ENCODE measurements at places on chromosomes 11 and 22. TPM values are rescaled to one million over a fixed set of nuclear protein-coding genes. Genes with fewer than 3 reads are reported as not detected.

GRCh38 chr11:36719358-36720107 lies 121.5 kb upstream of the RAG2 start:
- H3K4me1 ChIP-seq = no peaks in the 10 kb centered on the region
- no peaks in the 10 kb centered on the region for H3K27me3 ChIP-seq
- no peak overlapping the region for H3K27ac ChIP-seq
- DNase-seq = no peak
- H3K36me3 ChIP-seq = no peaks in the 10 kb centered on the region
- H3K4me3 ChIP-seq = no peak overlapping the region

- no peak overlapping the region for H3K27ac ChIP-seq
- H3K4me3 ChIP-seq = no peak overlapping the region
- H3K27me3 ChIP-seq = no peaks in the 10 kb centered on the region
- DNase-seq = no peak
- peaks cover 43% of the 10 kb centered on the region for H3K4me1 ChIP-seq
Observed at GRCh38 chr22:30286813-30287647, 2.3 kb downstream of the CASTOR1 start.

GRCh38 chr11:125167954-125168835 lies 3.6 kb downstream of the PKNOX2 start:
- no peaks in the 10 kb centered on the region for H3K27me3 ChIP-seq
- H3K36me3 ChIP-seq = no peaks in the 10 kb centered on the region
- H3K4me3 ChIP-seq = no peak overlapping the region
- DNase-seq = no peak
- peaks cover 4% of the 10 kb centered on the region for H3K4me1 ChIP-seq

DNA sequence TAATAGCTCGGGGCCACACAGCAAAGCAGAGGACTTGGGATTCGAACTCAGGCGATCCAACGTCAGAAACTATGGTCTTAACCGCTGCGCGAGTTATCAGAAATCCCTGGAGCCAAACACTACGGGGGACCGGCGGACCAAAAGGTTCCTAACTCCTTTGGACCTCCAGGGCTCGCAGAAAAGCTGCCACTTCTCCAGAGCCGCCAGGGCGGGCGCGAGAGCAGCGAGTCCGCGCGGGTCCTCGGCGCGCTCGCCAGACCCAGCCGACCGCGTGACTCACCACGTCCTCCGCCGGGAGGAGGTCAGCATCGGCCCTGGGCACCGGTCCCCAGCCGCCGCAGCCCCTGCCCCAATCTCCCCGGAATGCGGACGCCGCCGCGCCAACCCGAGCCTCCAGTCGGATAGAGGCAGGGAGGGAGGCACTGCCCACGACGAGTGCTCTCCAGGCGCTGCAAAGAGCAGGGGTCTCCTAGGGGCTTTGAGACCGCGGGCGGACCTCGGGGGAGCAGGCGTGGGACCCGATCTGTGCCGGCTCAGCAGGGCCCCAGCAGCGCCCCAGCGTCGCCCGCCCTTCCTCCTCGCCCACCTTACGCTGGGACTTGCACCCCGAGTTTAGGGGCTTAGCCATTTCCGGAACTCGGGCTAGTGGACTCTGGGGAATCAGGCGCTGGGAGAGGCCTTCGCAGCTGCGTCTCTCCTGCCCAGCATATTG lies 6.2 kb upstream of the ALX4 start:
- no peaks in the 10 kb centered on the region for H3K4me1 ChIP-seq
- H3K4me3 ChIP-seq = no peak overlapping the region
- H3K27me3 ChIP-seq = peaks cover 56% of the 10 kb centered on the region
- no peak for DNase-seq
- H3K27ac ChIP-seq = no peak overlapping the region

- no peaks in the 10 kb centered on the region for H3K36me3 ChIP-seq
- no peak overlapping the region for H3K27ac ChIP-seq
- H3K27me3 ChIP-seq = no peaks in the 10 kb centered on the region
- no peak overlapping the region for H3K4me3 ChIP-seq
- H3K4me1 ChIP-seq = no peaks in the 10 kb centered on the region
- no peak for DNase-seq
Observed at GRCh38 chr11:95268391-95268790, 37.4 kb upstream of the SESN3 start.

GRCh38 chr11:70537576-70538571 lies 139.5 kb downstream of the CTTN start:
- DNase-seq = no peak
- no peak overlapping the region for H3K27ac ChIP-seq
- no peaks in the 10 kb centered on the region for H3K36me3 ChIP-seq
- no peak overlapping the region for H3K4me3 ChIP-seq
- H3K4me1 ChIP-seq = no peaks in the 10 kb centered on the region
- H3K27me3 ChIP-seq = no peaks in the 10 kb centered on the region

- H3K36me3 ChIP-seq = no peaks in the 10 kb centered on the region
- no peaks in the 10 kb centered on the region for H3K27me3 ChIP-seq
- H3K4me3 ChIP-seq = no peak overlapping the region
- H3K4me1 ChIP-seq = peaks cover 22% of the 10 kb centered on the region
Observed at GRCh38 chr11:110152199-110152598, 59.0 kb downstream of the ZC3H12C start.

DNA sequence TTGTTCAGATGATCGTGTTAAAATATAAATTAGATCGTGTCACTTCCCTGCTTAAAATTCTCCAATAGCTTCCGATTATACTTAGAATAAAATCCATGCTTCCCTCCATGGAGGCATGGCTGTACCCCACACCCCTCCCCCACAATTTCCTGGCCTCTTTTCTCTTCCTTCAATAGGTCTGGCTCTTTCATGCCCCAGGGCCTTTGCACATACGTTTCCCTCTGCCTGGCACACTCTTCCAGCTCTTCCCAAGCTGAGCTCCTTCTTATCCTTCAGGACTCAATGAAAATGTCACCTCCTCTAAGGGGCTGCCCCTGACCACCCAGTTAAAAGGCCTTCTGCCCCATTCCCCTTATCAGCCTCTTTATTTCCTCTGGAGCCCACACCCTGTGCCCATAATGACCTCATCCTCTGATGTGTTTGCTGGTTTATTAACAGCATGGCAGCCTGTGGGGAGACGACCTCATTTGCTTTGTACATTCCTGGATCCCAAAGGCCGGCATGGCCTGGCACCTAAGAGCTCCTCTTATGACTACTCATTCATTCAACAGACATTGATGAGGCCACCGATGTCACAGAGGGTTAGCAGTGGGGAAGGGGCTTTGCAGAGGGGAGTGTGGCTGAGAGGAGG lies 9.0 kb upstream of the FLRT1 start:
- peaks cover 14% of the 10 kb centered on the region for H3K4me1 ChIP-seq
- H3K27ac ChIP-seq = no peak overlapping the region
- no peak overlapping the region for H3K4me3 ChIP-seq
- H3K36me3 ChIP-seq = no peaks in the 10 kb centered on the region

GRCh38 chr11:101907815-101908214 lies 7.0 kb upstream of the CEP126 start:
- no peak overlapping the region for H3K4me3 ChIP-seq
- H3K36me3 ChIP-seq = no peaks in the 10 kb centered on the region
- no peaks in the 10 kb centered on the region for H3K4me1 ChIP-seq
- H3K27me3 ChIP-seq = no peaks in the 10 kb centered on the region

- peak overlapping the region; percentile 30 for H3K27ac ChIP-seq
- H3K4me3 ChIP-seq = no peak overlapping the region
- no peaks in the 10 kb centered on the region for H3K36me3 ChIP-seq
- no peaks in the 10 kb centered on the region for H3K27me3 ChIP-seq
- no peak for DNase-seq
Observed at GRCh38 chr11:75342966-75343870, 8.2 kb downstream of the ARRB1 start.

The PTPN5 gene
- 1.4 TPM for total RNA-seq

The ISX gene
- total RNA-seq = not detected

The APOL3 gene
- 29.5 TPM for total RNA-seq

The CCDC88B gene
- 12.0 TPM for total RNA-seq

The UNC93B1 gene
- 9.2 TPM for total RNA-seq

The RIMBP3C gene
- not detected for total RNA-seq

Data from right atrium auricular region (tissue), 2 donors.